ENCODE measurements at places on chromosomes 4 and X.

DNA sequence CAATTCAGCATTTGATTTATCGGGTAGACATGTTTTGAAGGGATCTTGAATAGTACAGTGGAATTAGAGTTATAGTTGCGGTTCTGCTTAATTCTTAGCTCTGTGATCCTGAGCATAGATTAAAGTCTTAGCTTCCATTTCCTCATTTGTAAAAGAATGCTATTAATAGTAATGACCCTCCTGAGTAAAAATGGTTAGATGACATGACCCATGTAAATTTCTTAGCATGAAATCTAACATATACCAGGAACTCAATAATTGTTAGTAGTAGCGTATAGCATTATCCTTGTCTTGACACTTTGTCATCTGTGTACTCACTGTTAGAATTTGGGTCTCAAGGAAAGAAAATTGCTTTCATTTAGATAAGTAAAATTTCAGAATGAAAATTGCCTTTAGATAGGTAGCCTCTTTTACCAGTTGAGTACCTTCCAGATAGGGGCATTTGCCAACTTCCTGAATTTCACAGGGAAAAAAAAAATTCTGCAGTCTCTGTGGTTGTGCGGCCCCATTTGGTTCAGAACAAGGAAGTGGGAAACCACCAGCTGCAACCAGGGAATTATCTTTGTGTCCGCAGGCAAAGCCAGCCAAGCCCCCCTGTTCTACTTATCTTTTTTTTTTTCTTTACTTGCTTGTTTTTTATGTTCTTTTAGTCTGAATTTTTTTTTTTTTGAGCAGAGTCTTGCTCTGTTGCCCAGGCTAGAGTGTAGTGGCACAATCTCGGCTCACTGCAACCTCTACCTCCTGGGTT is 86.9 kb downstream of the TMEM164 start:
- no peak for DNase-seq

DNA sequence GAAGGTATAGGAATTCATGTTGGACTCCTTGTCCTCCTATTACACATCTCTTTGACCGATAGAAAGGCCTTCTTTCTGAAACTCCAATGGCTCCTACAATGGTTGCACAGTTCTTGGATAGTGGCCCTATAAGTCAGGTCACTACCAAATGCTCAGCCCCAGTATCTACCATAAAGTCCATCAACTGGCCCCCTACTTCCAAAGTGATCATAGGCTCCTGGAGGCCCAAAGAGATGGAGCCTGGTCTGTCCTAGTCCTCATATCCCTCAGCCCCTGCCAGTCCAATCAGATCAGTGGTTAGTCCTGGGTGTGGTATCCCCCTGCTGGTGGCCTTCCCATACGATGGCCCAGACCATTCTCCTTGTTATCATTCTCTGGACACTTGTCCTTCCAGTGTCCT is 30.3 kb downstream of the SULT1E1 start:
- no peak for DNase-seq

- DNase-seq = no peak
Measured at GRCh38 chr4:128866269-128866668, 56.8 kb downstream of the JADE1 start.

DNA sequence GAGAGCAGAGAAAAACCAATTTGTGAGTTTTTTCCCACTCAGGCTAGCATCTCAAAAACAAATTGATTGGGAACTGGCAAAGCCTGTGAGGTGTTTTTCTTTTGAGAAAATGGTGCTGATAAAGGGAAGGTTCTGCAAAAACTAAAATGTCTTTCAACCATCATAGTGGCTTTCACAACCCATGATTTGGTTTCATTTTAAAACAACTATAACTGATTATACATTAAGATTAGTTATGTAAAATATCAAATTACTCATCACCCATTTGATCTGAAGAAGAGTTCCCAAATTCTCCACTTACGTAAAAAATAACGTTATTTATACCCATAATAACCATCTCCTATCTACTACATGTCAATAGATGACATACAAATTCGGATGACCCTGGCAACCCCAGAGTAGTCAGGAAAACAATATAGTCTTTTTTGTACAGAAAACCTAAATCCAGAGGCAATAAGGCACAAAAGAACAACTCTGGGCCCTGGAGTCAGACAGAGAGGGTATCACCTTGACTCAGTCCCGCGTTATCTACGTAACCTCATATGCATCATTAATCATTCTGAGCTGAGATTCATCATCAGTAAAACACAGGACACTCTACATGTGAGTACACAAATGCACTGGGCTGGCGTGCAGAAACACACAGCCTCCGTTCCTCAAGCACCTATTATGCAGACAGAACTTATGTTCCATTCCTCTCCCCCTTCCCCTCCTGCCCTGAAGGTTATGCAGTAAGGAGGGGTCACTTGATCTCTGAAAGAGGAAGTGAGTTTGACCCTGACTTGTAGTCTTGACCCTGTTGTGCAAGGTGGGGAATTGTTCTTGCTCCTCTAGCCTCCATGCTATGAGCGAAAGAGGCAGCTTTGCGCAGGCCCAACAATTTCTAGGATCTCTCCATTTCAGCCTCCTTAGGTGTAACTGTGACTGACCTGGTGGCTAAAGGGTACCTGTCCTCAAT is 82.2 kb downstream of the SLC9A7 start:
- no peak for DNase-seq

DNA sequence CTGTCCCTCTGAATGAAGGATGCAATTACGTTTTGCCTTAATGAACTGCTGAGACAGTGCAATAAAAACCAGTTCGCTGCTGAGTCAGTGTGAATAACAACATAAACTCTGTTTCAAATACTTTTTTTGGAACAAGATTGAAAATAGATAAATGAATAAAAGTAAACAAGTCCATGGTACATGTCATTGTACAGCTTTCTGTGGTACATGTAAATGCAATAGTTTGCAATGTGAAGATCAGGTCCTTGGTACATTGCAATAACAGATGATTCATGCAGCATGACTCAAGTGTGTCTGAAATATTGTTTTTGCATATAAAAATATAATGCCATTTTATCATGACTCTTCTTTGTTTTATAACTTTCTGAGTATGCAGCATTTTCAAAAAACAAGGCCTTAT is 193.4 kb upstream of the PACRGL start:
- DNase-seq = no peak

DNA sequence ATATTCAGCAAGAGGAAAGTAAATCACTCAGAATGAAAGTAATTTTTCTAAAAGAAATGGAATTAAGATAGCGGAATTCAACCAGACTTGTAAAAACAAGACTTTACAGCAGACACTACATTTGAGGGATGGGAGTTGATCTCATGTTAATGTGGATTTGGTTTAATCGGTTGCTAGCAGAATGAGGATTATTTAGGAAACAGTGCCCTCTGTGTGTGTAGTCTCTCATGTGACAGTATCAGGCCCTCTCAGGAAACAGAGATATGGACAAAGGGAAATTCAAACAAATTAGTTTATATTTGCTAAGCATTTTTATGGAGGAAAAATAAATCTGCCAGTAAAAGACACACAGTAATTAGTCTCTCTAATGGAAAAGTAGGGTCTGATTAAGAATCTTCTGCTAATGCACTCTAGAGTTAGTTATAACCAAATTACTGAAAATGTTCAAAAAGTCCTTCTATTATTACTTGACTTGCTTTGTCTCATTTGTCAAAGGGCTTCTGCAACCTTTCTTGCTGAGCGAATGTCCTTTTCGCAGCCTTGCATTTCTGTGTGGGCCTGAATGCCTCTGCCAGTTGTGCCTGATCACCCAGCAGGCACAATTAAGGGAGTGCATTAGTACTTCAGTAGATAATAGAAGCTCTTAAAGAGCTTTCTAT is 1282.3 kb upstream of the TENM3 start:
- DNase-seq = no peak

GRCh38 chrX:11449613-11450012 is 156.4 kb downstream of the AMELX start:
- DNase-seq = no peak

DNA sequence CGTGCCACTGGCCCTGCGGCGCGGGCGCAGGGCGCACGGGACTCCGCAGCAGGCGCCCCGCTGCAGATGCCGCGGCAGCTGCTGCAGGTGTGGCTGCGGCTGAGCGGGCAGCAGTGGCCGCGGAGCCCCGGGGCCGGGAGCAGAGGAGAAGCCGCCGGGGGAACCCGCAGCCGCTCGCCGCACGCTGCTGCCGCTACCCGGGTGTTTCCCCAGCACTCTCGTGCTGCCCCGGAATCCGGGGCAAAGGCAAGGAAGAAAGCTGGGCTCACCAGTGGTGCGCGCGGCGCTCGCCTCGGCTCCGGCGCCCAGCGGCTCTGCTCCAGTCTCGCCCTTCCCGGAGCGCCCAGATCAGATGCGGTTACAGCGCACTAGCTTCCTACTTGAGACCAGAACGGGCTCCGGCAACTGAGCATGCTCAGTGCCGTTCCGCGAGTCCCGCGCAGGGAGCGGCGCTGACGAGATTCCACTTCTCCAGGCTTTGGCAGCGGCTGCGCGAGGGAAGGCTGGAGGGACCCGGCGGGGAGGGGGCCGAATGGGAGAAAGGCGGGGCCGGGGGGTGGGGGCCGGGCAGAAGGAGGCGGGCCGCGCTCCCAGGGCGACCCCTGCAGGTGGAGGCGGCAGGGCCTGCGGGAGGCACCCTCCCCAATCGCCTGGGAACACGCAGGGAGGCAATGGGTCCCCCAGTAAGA is at the start of gene APBB2:
APBB2 (minus strand) TSS at position 407 of the 689 bp plus-strand sequence. CDS start 181,288 bp downstream, outside the sequence.
- no peak for DNase-seq

DNA sequence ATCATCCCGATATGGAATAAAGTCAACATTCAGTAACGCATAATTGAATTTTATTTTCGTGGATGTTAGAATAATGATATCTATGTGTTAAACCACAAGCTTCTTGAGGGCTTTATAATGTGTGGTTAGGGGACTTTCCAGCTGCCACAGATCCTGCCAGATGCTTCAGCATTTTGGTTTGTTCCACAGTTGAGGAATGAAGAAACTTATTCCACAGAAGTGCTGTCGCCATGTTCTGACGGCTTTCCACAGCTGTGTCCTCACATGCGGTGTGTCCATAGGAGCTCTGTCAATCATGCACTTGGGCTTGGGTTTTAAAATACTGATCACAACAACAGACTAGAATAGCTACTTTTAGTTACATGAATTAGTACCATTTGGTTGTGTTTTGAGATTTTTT is 411.9 kb downstream of the TRIML1 start:
- DNase-seq = no peak

DNA sequence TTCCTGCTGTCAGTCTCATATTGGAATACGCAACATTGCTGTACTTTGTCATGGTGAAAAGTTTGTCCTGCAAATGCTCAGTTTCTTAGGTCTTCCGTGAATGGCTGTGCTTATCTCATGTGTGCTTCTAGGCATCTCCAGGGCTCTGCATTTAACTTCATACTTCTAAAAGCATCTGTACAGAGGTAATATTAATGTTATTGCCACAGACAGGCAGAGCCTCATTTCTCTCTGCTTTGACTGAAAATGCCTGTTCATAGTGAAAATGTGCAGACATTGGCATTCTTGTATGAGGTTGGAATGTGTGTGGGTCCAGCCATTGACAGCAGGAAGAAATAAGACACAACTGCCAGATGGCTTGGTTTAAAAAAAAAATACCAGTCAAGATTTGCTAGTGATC is 140.1 kb upstream of the TTC29 start:
- no peak for DNase-seq

DNA sequence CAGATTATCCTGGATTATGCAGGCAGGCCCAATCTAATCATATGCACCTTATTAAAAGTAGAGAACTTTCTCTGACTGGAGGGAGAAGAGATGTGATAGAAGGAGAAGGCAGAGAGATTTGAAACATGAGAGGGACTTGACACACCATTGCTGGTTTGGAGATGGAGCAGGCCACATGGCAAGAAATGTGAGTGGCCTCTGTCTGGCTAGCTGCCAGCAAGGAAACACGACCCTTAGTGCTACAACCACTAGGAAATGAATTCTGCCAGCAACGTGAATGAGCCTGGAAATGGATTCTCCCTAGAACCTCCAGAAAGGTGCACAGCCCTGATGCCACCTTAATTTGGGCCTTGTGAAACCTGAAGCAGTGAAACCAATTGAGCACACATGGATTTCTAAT is 79.5 kb upstream of the MBNL3 start:
- DNase-seq = no peak

- DNase-seq = no peak
Measured at GRCh38 chr4:173367285-173367684, 3.5 kb upstream of the SAP30 start.

GRCh38 chrX:155216940-155217440 is 730 bp downstream of the VBP1 start:
- no peak for DNase-seq

GRCh38 chr4:4791299-4792111 is 68.0 kb upstream of the MSX1 start:
- DNase-seq = no peak

- DNase-seq = no peak
Measured at GRCh38 chrX:4193500-4194155, 480.2 kb upstream of the PRKX start.

DNA sequence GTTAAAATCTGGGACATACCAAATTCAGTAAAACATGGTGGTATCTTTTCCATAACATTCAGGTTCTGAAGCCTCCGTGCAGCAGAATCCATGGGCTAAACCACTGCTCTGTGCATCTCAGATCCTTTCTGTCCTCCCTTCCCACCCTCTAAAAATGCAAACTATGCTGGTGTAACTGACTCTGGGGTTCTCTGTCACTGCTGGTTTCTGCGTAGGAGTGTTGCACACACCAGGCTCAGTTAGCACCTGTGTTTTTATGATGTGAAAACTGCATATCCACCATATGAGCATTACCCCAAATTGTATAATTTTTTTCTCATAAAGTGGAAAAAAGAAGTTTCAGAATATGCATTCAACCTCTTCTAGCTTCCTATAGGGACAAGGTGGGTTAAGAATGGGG is 22.4 kb upstream of the IL21 start:
- DNase-seq = no peak

- DNase-seq = no peak
Measured at GRCh38 chrX:47482065-47482511, 934 bp downstream of the ZNF41 start.

GRCh38 chr4:183263787-183264386 is 56.2 kb downstream of the CLDN22 start:
- no peak for DNase-seq

GRCh38 chr4:41709844-41710481 is 38.6 kb downstream of the PHOX2B start:
- DNase-seq = no peak

DNA sequence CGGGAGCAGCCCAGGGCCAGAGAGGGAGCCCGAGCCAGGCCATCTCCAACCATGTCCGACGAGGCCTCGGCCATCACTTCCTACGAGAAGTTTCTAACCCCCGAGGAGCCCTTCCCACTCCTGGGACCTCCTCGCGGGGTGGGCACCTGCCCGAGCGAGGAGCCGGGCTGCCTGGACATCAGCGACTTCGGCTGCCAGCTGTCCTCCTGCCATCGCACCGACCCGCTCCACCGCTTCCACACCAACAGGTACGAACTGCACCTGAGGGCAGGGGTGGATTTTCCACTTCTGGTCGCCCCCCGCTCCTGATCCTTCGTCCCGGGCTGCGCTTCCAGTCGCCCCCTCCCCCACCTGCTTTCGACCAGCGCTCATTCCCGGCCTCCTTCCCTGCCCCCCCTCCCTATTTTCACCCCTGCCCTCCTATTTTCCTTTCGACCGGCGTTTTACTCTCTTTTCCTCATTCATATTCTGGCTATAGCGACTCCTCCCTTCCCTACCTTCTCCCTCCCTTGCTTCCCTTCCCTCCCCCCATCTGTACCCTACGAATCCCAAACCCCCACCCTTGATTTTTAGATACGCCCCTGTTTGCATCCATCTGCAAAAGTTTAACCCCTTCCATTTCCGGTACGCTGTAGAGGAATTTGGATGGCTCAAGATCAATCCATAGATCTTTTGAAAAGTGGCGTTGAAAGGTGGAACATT is 633 bp downstream of the FAM199X start:
- DNase-seq = no peak

- no peak for DNase-seq
Measured at GRCh38 chr4:100582146-100582545, 64.3 kb upstream of the EMCN start.

All from activated T-helper 1 cell treated with Interleukin-2 at 50 U/mL for 16 hours (primary cell).